ENCODE measurements at places on chromosomes 3 and 15.
A peak's percentile ranks its signal among the peaks of the same experiment; 100 is the strongest.

DNA sequence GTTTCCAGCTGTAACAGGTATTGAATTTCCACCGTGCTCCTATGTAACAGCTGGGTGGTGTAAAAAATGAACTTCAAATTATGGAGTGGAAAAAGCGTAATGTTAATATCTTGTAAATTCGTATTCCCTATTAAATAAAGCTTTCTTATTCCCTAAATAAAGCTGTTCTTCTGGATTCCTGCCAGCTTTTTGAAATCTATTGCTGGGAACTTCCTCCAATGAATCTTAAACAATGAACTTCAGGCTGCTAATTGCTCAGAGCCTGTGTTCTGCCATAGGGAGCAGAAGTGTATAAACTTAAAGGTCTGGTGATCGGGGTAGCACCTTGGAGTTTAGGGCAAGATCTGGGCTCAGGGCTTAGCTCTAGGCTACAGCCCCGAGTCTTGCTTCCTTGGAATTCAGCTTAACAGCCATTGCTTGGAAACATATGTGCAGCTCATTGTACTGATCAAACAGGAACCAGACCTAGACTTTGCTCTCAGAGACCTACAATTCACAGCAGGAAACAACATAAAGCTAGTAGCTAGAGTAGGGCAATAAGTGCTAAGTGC, 1.4 kb downstream of the ARL14 start:
- DNase-seq, result no peak

- DNase-seq, result no peak
Observed at GRCh38 chr3:52986049-52986448, 59.8 kb downstream of the SFMBT1 start.

- DNase-seq, result no peak
Observed at GRCh38 chr3:18401300-18401961, 23.7 kb downstream of the SATB1 start.

DNA sequence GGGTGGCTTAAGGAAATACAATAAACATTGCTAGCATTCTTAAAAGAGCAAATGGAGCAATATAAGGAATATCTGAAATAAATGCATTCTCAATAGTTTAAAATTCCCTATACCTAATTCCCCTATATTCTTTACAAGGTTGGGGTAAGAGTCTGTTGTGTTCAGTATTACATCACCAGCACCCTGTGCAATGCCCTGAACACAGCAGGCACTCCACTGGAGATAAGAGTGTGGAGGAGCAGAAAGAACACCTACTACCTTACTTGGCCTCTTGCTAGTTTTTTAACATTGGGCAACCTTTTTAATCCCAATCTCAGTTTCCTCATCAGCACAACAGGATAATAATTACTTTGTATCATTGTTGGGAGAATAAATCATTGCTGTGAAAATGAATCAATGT, 140.2 kb upstream of the PLXND1 start:
- no peak for DNase-seq

- no peak for DNase-seq
Observed at GRCh38 chr15:29864501-29864900, 42.2 kb upstream of the TJP1 start.

DNA sequence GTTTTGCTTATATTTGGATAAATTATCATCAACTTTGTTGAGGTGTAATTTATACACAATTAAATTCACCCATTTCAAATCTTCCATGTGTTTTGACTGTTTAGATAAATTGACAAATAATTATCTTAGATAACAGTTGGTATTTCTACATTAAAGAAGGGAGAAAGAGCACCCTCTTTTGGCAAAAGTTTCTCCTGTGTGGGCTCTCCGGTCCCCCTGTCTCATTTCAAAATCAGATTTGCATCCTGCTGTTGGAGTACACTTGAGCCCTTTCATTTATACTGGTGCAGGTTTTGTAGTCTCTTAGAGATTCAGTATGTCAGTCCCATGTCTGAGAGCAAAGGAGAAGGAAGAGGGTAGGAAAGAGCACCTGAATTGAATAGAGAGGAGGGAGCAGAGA, 49.4 kb downstream of the NKIRAS1 start:
- DNase-seq, result no peak

DNA sequence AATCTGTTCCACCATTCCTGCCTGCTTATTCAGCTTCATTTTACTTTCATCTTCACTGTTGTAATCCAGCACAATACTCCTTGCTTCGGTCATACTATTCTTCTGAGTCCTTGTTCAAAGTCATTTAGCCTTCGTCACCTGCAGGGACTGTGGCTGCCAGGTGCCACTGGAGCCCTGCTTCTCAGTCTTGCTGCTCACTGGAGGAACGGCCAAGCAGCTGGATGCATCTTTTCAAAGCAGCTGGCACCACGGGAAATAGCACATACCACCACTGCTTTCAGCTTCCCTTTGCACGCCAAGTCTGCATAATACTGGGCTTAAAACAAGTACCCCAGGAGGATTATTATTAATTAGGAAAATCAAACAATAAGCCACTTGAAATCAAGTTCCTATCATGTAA, 287.6 kb downstream of the BCHE start:
- no peak for DNase-seq

DNA sequence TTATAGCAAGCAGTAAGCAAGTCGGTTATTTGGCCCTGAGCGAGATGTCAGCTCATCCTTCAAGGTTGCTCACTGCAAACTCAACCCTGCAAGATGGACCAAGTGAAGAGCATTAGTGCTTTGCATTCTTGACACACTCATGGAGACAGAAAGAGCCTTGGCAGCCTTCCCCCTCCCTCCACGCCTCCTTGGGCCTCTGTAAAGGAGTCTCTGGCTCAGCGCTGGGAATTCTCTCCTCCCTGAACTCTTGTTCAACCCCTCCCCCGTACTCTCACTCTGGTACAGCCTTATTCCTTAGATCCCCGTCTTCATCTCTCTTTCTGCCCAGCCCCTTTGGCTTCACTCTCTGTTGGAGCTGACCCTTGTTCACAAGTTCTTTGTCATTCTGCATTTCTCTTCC, 2.2 kb upstream of the CX3CR1 start:
- DNase-seq, result no peak

GRCh38 chr3:18808429-18808828, 339.9 kb upstream of the KCNH8 start:
- no peak for DNase-seq

GRCh38 chr3:148698190-148698810, 597 bp downstream of the AGTR1 start:
- DNase-seq, result no peak

DNA sequence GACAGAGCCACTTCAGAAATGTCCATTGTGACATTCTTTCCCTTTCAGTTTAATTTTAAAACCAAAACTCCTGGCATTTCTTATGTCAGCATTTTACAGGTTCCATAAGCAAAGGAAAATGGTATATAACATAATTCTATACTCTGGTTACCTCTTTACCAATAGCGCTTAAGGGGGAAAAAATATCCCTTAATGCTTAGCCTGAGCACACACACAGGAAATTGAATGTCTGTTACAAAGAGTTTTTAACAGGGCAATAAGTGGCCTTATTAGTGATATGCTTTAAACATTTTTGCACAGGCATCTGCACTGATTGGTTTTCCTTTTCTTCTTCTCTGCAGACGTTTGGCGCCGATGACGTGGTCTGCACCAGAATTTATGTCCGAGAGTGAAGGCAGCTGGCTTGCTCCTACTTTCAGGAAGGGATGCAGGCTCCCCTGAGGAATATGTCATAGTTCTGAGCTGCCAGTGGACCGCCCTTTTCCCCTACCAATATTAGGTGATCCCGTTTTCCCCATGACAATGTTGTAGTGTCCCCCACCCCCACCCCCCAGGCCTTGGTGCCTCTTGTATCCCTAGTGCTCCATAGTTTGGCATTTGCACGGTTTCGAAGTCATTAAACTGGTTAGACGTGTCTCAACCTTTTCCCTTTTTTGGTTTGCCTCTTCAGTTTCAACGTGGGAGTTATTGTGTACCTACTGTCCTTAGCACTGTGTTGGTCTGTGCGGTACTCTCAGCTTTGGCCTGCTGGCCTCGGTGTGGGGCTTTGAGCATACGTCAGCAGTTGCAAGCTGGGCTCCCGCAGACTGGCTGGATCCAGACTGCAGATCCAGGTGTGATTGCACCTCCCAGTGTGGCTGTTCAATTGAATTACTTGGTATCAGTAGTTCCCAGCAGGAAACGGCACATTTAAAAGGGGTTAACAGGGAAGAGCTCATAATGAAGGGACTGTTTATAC, 7.7 kb downstream of the CRABP1 start:
- DNase-seq, result no peak

DNA sequence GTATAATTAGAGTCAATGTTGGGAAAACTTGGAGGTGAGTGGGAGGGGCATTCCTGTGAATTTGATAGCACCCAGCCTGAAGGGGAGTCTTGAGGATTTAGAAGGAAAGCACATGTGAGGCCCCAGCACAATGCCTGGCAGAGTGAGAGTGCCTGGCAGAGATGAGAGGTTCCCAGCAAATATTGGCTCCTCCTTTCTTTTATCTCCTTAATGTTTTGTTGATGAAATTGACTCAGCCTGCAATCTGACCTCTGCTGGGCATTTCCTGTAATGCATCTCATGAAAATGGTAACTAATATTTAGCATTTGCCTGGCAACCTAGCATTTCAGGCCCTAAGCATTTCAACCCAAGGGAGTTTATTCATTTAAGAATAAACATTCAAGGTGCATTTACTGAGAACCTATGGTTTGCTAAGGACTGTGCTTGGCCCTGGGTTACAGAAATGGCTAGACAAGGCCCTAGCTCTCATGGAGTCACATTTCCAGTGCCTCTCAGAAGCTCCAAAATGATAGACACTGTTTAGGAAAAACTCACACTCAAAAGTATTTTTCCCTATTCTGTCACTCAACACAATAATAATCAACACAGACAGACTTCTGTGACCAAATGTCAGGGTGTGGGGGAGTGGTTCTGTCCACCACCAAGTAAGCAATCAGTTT, 19.0 kb downstream of the PDHB start:
- peak; percentile 61 for DNase-seq

- peak; percentile 94 for DNase-seq
Observed at GRCh38 chr3:194255252-194256039, 95.7 kb downstream of the CPN2 start.

- no peak for DNase-seq
Observed at GRCh38 chr3:40649346-40649745, 124.6 kb downstream of the ZNF621 start.

DNA sequence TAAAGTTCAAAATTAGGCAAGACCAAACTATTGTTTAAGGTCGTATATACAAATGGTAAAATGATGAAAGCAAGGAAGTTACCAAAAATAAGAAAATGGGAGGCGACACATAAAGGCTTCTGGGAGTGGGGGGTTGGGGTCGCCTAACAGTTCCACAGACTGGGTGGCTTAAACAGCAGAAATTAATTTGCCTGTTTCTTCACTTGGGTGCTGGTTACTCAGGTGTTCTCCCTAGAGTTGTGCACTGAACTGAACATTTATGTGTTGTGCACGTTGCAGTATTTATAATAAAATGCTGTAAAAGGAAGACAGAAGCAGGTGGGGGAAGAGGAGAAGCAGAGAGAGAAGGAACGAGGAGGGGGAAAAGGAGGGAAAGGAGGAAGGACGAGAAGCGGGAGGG, 10.5 kb upstream of the RNU6-1 start:
- DNase-seq, result no peak

DNA sequence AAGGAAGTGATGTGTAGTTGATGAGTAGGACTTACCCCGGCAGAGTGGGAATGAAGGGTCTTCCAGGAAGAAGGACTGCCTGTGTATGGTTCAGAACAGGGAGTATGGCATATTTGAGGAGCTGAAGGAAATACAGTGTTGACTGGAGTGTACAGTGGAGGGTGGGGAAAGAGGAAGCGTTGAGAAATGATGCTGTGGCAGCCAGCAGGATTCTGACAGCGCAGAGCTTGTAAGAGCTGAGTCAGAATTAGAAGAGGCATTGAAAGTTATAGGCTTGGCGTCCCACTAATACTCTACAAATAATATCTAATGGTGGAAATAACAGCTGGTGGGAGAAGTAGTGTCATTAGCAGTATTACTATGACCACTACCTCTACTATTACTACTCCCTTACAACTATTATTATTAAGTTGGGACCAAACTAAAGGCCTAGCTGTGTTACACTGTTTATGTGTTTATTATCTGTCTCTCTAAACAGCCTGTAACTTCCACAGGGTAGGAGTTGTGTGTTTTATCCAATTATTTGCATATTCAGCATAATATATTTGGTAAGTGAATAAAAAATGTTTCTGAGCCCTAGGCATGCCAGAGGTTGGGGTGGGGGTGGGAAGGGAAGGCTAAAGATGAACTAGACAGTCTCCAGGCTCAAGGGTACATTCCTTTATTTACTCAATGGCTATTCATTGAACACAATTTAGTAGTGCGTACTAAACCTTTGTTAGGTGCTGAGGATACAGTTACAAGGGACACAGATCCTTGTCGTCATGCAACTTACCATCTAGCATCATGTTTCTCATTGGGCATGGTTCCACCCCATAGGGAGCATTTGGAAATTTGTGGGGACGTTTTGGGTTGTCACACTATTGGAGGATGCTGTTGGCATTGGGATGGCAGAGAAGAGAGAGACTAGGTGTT, 428.8 kb upstream of the ONECUT1 start:
- DNase-seq, result no peak

- DNase-seq, result peak; percentile 53
Observed at GRCh38 chr3:138408751-138409570, 25.5 kb upstream of the ESYT3 start.

- DNase-seq, result no peak
Observed at GRCh38 chr3:76096036-76096435, 310.7 kb upstream of the ZNF717 start.

GRCh38 chr15:78201281-78202190, 32.8 kb downstream of the ACSBG1 start:
- no peak for DNase-seq

DNA sequence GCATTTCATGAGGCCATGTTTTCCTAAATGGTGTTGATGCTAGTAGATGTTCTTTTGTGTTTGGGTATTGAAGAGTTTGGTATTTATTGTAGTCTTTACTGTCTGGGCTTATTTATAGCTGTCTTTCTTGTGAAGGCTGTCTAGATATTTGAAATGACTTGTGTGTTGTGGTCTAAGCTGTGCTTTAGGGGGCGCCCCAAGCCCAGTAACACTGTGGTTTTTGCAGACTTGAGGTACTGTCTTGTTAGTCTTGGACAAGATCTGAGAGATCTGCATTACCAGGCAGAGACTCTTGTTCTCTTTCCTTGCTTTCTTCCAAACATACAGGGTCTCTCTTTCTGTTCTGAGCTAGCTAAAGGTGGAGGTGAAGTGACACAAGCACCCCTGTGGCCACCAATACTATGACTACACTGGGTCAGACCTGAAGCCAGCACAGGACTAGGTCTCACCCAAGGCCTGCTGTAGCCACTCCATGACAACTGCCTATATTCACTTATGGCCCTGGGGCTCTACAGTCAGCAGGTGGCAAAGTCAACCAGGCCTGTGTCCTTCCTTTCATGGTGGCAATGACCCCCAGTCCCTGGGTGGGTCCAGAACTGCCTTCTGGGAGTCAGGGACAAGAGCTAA, 152.1 kb upstream of the TBC1D5 start:
- peak; percentile 47 for DNase-seq

DNA sequence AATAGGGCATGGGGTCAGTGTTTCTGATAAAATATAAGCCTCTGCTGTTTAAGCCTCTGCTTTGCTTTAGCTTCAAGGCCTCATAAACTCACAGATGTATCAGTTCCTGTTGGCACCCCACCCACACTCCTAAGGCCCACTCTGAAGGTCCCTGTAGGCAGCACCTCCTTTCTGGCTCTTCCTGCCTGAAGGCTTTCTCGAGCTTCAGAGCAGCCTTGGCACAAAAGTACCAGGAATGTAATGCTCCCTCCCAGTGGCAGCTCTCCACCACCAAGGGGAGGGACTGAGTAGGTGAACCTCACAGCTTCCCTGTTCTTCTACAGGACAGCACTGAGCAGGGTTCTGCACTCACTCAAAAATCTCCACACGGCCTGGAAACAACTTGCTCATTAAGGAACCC, 102.2 kb downstream of the ABHD5 start:
- no peak for DNase-seq

- DNase-seq, result no peak
Observed at GRCh38 chr3:140078940-140079339, 144.0 kb downstream of the CLSTN2 start.
